Suppressor macrophage treated with lipopolysaccharide for 1 hour (primary cell): ENCODE measurements at places on chromosomes 3 and 15.

- DNase-seq = peak; percentile 85
Measured at GRCh38 chr3:185976977-185977678, 39.3 kb upstream of the TRA2B start.

- DNase-seq = no peak
Measured at GRCh38 chr3:59137415-59137814, 87.6 kb upstream of the CFAP20DC start.

DNA sequence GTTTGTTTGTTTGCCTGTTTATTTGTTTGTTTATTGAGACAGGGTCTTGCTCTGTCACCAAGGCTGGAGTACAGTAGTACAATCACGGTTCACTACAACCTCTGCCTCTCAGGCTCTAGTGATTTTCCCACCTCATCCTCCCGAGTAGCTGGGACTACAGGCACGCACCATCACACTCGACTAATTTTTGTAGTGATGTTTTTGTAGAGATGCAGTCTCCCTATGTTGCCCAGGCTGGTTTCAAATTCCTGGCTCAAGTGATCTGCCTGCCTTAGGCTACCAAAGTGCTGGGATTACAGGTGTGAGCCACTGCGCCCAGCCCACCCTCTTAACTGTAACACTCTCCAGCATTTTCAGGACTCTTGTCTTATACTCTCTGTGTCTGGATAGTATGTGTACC is 26.7 kb downstream of the PLD1 start:
- DNase-seq = no peak

DNA sequence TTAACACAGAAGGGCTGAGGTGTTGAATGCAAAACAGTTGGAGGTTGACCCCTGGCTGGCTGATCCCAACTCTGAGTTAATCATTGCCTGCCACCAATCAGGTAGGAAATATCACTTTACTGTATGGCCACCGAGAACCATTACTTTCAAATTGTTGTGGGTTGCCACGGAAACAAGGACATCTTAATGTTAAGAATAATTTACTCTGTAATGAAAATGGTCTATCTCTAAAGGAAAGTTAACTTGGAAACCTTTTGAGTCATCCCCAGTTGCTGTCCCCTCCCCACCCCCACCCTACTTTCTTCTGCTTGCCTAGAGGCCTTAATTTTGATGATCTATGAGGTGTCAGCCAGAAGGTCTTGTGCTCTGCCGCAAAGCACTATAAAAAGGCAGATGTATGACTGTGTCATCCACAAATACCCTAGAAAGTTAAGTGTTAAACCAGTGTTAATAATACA is 78.7 kb upstream of the SNRK start:
- no peak for DNase-seq

DNA sequence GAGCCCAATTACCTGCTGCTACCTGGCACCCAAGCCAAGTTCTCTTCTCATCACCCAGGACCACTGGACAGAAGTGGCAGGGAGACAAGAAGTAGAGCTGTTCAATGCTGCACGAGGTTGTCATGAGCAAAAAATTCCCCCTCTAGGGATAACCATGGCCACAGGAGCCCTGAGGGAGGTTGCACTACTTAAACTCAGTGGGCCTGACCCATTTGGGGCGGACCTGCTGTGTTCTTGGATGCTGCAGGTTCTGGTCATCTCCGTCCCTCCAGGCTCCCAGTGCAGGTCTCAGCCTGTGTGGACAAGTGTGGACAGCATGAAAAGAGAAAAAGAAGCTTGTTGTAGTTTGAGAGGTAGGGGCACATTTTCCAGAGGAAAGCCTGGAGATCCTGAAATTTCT is 26.1 kb upstream of the MANF start:
- DNase-seq = no peak

DNA sequence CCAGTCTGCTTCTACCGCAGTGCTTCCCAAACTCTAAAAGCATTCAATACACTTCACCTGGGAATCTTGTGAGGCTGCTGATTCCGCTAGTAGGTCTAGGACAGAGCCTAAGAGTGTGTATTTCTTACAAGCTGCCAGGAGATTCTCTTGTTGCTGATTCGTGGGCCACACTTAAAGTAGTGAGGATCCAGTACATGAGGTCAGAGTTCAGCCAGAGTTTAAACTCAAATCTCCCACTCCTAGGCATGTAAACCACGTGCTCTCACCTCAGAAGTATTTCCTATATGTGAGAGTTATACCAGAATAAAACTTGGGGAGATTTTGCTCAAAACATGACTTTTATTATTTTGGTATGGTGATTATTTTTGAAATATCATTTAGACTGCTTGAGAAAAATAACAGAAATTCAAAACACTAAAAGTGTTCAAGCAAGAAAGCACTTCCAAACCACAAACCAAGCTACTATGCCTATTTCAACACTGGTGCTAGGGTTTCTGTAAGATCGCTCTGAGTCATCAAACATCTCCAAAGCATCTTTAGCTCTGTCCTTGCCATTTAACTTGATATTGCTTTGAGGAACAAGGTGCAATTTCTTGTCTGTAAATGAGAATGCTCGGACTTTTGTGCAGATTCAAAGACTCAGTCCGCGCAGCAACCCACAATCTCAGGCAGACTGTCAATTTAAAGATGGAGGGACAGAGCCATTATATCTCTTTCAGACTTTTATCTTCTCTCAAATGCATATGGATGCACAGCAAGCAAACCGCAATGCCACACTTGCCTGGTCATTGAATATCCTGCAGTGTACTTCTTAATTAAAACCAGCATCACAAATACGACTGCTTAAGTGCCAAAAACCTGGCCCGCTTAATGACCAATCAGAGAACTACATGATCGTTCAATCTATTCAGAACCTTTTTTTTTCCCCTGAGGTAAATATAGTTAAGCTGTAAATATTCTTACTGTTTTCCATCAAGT is 59.8 kb downstream of the AGTR1 start:
- DNase-seq = peak; percentile 89

GRCh38 chr3:63934041-63934866 is 22.1 kb upstream of the SCAANT1 start:
- DNase-seq = peak; percentile 88

DNA sequence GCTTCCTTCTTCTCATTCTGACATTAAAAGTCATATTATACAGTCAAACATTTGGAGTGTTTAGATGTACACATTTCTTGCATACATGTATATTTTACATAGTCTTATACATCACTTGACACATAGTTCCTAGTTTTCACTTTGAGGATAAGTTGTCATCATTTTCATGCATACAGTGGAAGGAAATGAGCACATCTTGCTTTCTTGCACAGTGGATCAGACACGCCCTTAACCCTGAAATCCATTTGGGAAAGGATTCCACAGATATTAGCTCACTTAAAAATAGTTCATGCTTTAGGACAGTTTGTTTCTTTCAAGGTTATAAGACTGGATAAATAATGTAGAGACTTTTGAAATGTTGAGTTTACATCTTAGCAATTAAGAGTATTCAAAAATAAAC is 148.6 kb upstream of the MME start:
- no peak for DNase-seq

- no peak for DNase-seq
Measured at GRCh38 chr3:114502204-114502603, 208.4 kb downstream of the TIGIT start.

DNA sequence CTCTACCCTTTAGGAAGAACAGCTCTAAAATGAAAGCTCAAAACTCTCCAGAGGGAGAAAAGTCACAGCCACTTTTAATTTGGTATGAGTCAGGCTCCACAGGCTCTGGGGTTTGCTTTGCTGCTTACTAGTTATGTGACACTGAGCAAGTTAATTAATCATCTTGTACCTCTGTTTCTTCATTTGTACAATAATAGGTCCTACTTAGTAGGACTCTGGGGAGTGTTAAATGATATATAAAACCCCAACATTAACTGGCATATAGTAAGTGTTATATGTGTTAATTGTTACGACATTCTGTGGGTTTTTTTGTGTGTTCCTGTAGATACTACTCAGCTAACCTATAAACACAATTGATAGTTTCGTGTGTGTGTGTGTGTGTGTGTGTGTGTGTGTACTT is 6.6 kb downstream of the ACKR2 start:
- no peak for DNase-seq

DNA sequence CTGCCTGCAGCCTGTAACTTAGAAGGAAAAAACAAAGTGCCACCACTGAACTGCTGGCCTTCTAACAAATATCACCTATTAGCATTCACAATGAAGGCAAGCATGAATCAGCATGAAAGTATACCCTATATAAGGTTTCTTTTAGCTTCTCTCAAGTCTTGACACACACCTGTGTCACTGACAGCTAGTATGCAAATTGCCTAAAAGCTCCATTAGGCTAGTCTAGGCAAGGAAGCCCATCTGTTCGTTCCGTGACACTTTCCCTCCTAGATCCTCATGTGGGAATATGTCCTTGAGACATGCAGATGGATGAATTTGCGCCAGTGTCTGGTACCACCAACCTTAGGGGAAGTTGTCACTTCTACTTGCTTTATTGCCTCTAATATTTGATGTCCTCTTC is 129.3 kb downstream of the RBMS3 start:
- DNase-seq = no peak

GRCh38 chr3:46681856-46682540 is 11.5 kb downstream of the ALS2CL start:
- peak; percentile 72 for DNase-seq

DNA sequence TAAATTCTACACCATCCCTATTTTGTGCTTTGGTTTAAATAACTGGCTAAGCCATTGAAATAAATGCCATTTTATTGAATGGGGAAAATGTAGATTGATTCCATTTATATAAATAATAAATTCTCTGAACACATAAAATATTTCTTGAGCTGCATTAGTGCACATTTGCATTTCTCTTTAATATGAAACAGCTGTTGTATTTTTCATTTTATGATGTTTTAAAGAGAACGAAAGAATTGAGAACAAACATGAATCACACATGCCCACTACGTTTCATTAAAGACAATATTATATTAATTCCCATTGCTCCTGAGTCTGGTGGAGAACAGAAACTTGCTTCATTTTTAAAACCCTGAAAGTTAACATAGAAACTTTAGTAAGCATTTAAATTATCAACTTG is 235.7 kb upstream of the CFAP20DC start:
- no peak for DNase-seq

DNA sequence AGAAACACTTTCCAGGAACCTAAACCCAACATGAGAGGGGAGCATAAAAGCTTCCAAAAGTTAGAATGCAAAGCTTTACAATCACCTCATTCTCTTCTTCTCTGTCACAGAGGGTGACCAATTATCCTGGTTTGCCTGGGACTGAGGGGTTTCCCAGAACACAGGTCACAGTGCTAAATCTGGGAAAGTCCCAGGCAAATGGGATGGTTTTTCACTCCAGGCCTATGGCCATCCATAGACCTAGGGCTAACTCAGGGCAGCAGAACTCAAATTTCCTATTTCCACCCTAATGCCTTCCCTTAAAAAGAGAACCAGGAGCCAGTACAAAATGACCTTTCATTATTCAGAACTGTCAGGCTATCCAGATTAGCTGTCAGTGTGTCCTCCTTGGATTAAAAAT is 77.0 kb downstream of the TM4SF4 start:
- DNase-seq = peak; percentile 14

DNA sequence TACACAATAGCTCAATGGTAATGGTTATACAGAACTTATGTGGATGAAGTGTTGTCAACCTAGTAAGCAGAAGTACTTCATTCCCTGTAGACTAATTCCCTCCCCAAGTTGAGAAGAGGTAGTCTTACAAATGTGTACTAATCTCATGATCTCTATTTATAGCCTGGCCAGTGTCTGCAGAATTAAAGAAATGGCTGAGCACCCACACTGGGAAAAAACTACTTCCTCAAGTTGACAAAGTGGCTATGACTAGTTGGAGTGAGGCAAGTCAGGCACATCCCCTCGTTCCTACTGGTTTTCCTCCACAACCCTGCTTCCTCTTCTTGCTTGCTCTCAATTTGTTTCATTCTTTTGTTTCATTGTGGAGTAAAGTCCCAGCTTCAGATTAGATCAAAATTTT is 566.7 kb upstream of the ZNF717 start:
- DNase-seq = peak; percentile 9

GRCh38 chr3:129123314-129124060 is 1.9 kb upstream of the RAB43 start:
- no peak for DNase-seq

- DNase-seq = no peak
Measured at GRCh38 chr3:107456501-107456900, 66.3 kb upstream of the BBX start.

DNA sequence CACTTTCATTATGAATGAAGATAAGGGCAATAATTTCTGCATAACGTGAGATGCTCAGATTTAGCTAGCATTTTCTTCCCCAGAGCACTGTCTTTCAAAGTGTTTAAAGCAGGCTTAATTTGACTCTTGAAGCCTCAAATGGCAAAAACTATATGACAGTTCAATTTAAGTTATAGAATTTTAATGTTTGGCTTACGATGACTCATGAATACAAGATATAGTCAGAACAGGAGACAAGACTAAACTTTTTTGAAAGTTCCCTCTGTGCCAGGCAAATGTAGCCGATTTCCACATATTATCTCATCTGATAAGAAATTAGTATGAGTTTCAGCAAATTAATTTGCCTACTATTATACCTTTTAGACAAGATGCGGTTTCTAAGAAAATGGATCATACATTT is 19.6 kb downstream of the ABI3BP start:
- no peak for DNase-seq
